Frontal cortex (tissue), 4 donors: ENCODE measurements at places on chromosomes 11 and 22. TPM values are rescaled to one million over a fixed set of nuclear protein-coding genes. Genes with fewer than 3 reads are reported as not detected.

DNA sequence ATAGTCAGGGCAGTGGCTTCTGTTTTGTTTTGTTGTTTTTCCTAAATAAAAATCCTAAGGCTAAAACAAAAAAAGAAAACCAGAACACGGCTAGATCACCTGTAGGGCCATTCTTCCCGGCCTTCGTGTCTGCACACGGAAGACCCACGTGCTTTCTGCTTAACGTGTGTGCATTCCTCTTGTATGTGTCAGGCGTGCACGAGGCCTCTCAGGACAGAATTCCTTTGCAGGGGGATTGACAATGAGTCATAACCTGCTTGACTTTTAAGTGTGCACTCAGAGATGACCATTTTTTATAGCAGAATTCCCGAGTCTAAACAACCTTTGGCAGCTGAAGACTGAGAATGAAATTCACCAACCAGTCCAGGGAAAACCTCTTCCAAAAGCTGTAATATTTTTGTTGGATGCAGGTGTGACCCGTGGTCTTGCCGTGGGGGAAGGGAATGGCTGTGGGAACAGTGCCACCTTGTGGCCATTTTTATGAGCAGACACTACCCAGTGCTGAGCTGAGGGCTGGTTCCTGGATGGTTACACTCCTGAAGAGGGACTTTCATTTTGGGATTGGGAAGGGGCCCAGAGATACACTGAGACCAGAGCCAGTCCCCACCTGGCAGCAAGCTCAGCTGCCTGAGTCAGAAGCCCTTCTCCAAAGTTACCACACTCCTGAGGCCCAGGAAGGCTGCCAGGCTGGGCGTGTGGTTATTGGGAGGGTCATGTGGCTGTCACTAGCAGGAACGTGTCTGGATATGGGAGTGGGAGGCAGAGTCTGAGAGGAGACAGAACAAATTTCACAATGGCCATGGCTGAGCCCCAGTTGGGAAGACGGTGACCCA is 35.7 kb upstream of the DKK3 start:
- peak; percentile 63 for DNase-seq

- no peak for DNase-seq
These were observed 30.4 kb downstream of the SIK2 start for GRCh38 chr11:111632516-111633220.

The TRIM6 gene
- 0.41 TPM for total RNA-seq

DNA sequence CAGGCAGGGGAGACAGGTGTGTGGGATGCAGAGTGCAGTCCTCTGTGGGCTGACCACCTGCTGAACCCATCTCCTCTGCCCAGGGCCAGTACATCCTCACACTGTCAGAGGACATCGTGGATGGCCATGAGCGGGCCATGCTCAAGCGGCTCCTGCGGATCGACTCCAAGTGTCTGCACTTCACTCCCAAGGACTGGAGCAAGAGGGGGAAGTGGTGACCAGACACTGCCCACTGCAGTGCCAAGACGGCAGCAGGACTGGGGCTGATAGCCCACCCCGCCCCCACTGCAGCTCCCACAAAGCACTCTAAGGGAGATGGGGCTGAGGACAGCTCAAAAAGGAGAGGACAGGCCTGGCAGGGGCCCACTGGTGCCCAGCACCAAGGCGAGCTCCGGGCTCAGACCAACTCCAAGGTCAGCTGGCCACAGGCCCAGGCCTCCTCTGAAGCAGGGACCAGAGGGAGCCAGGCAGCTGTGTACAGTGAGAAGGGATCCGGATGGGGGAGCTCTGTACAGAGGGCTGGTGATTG is 1.6 kb downstream of the RNASEH2C start:
- DNase-seq, result no peak

DNA sequence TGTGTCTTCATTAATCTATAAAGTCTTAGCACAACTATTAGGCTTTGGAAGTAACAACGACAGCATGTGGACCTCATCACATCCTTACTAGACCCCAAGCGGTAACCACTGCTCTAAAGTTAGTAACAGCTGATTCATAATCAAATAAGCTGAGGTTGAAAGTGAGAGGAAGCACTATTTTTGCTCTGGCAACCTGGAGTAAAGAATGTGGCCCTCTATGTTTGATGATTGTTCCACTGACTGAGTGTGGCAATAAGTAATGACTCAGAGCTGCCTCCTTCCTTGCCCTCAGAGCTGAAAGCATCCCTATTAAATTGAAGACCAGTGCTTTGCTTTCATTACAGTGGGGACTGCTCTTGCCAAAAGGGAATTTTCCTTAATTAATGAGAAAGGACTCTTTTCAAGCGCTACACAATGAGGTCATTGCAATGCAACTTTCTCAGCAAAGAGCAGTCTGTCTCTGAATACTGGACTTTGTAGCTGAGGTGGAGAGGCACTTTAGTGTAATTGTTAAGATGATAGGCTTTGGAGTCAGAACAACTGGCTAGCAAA is 906.1 kb upstream of the RAG2 start:
- no peak for DNase-seq

- no peak for DNase-seq
These were observed 25.4 kb downstream of the TRIM44 start for GRCh38 chr11:35688023-35688422.

GRCh38 chr11:17989306-17989705 is 23.5 kb downstream of the SERGEF start:
- DNase-seq, result no peak

The OR51I1 gene
- not detected for total RNA-seq

The POU2F3 gene
- total RNA-seq, result 0.41 TPM

DNA sequence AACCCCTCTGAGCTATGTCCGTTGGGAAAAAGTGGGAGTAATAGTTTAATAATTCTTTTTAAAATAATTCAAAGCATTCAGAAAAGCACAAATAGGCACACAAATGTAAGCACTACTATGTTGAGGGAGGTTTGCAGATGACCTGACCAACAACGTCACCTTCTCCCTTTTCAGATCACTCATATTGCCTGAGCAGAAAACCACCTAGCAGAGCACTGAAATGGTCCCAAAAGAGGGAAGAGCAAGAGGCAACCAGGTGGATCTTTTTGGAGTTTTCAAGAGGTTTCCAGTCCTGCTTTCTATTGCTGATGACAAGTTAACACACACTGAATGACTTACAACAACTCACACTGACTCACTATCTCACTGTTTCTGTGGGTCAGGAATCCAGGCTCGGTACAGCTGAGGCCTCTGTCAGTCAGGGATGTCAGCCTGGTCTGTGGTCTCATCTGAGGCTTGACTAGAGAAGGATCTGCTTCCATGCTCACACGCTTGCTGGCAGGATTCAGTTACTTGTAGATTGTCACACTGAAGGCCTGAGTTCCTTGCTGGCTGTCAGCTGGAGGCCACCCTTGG is 4.3 kb upstream of the PGA3 start:
- DNase-seq, result no peak

The OR52I2 gene
- not detected for total RNA-seq

The GUCY1A2 gene
- 108 TPM for total RNA-seq

The MLC1 gene
- 17.9 TPM for total RNA-seq

DNA sequence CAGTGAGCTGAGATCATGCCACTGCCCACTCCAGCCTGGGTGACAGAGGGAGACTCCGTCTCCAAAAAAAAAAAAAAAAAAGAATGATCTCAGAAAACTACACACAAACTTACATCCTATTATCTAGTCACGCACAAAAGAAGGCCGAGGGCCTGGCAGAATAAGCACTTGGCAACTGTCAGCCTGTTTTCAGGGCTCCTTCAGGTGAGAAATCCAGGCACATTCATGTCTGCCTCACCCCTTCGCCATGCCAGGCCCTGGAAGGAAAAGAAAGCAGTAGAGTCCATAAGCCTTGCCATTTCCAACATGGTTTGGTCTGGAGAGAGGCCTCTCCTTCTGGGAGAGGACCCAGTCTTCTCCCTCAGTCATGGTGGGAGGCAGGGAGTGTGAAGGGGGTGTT is 30.9 kb downstream of the C11orf58 start:
- DNase-seq, result no peak

- no peak for DNase-seq
These were observed 17.6 kb downstream of the CHST1 start for GRCh38 chr11:45647786-45648185.

The APOL1 gene
- total RNA-seq, result 1.2 TPM

DNA sequence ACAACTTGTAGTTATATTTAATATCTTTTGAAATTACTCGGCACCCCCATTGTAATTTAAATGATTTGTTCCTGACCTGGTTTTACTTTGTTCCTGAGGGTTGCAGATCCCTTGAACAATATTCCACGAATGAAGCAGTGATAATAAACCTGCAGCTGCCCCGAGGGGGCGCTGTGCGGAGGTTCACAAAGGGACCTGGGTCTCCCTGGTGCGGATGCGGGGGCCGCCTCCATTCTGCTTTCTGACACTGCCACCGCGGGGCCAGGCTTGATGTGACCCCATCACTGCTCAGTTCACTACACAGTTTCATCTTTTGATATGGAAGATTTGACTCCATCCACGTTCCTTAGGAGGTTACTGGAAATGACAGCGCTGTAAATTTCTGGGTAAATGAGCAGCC is 62.9 kb upstream of the PRODH start:
- no peak for DNase-seq

DNA sequence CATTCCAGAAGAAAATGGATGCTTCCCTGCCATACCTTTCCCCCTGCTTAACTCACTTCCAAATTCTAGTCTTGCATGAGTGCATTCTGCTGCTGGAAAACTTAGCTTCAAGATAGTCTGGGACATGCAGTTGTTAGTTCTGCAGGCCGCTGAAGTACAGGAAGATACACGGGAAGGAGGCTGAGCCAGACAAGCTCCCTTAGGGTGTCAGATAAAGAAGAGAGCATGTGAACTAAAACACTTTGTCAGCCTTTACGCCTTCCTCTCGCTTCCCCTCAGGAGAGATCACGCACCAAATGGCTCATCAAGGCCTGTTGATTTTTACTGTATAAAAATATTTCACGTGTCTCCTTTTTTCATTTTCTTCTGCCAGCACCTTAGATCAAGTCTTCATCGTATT is 420.7 kb downstream of the INSC start:
- no peak for DNase-seq

- DNase-seq, result no peak
These were observed 4.8 kb downstream of the P4HA3 start for GRCh38 chr11:74306435-74307175.

The RAG1 gene
- 0.41 TPM for total RNA-seq

The BCO2 gene
- 6.5 TPM for total RNA-seq

GRCh38 chr11:73972620-73973449 is 9.8 kb downstream of the UCP2 start:
- DNase-seq, result no peak

DNA sequence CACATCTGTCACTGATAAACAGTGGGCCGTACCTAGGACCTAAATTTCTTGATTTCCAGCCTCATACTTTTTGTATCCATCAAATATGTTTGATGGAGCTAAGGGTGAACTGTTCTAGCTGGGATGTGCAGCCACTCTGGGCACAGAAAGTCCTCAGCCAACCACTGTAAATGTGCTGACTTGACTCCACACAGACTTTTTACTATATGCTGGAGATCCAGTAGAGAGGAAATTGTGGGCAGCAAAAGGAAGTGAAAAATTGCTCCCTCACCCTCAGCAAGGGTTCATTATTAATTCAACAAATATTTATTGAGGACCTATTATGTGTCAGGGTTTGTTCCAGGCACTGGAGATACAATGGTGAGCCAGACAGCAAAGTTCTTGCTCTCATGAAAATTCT is 54.2 kb upstream of the AMPD3 start:
- no peak for DNase-seq

DNA sequence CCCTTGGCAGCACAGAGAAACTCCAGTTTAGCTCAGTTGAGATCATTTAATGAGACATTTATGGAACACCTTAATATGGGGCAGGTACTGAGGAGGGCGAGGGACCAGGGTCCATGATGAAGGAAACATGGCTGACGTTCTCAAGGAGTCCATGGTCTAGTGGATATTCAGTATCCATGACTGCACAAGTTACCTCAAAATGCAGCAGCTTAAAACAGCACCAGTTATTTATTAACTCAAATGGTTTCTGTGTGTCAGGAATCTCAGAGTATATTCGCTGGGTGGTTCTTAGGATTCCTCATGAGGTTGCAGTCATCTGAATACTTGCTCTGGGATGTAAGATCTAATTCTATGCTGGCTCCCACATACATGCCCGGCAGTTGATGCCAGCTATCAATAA is 346.8 kb downstream of the LARGE1 start:
- no peak for DNase-seq

DNA sequence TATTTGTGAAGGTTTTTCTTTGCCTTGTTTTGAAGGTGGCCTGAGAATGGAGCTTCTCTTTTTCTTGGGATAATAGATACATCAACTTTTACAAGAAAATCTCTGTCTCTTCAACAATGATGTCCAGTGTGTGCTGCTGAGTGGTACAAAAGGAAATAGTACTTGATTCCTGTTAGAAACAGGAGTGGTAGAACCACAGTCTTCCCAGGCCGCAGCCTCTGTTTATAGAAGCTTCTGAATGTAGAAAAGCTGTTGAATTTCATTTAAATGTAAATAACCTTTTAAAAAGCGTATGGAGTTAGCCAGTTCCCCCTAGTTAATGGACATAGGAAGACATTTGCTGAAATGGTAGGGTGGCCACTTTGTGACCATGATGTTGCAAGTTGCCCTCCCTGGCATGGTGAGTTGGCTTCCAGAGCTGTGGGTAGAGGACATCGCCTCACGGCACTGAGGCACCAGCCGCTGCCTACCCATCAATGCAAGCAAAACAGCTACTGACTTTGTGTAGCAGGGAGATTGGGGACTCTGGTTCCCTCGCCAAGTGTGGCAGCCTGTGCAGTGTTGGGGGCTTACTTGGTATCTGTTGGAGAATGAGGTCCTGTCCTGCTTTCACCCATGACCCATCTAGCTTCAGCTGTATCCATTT is 31.6 kb downstream of the C11orf91 start:
- DNase-seq, result no peak
